Choroid plexus epithelial cell (primary cell): ENCODE measurements at places on chromosomes 12 and 14.

DNA sequence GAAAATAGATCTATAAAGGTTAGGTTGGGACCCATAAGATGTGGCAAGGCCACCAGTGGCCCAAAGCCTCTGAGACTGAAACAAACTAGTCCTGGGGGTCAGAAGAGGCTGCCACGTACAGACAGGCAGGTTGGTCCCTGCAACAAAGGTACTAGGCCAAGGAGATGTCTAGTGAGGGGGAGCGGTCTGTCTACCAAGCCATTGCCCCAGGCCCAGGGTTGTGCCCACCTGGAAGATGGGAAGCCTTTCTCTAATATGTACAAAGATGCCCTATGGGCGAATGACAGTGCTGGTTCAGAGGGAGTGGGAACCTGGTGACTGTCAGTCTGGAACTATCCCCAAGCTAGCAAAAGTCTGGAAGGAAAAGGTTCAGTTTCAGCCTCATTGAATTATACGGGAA, 233.2 kb downstream of the RBM19 start:
- no peak for DNase-seq

DNA sequence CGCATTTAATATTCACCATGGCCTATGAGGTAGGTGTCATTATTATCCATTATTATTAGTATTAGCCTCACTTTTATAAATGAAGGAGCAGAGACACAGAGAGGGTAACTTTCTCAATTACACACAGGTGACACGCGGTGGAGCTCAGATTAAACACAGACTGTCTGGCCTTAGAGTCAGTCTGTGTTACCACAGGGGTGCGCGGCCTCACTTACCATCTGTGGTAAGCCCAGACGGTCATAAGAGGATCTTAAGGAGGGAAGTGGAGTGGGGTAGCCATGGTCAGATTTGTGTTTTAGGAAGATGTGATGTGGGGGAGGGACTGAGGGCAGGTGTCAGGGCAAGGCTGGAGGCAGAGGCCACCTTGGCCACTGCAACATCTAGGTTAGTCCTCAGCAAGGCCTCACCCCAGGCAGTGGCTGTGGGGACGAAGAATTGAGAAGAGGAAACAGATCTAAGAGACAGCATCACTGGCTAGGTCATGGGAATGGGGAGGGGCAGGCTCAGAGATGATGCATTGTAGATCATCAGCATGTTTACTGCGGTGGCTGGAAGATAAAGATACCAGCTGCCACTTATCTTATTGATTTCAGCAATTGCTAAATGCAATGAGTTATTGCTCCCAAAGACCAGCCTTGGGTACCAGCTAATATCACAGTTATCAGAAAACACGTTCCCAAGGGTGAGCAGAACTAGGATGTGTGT, 67.1 kb downstream of the SERPINA3 start:
- no peak for DNase-seq

GRCh38 chr12:53074999-53075370, 4.2 kb downstream of the SPRYD3 start:
- no peak for DNase-seq

GRCh38 chr14:100673807-100674154, 52.9 kb upstream of the DLK1 start:
- no peak for DNase-seq

GRCh38 chr12:116194935-116195431, 82.5 kb downstream of the MED13L start:
- DNase-seq, result no peak

DNA sequence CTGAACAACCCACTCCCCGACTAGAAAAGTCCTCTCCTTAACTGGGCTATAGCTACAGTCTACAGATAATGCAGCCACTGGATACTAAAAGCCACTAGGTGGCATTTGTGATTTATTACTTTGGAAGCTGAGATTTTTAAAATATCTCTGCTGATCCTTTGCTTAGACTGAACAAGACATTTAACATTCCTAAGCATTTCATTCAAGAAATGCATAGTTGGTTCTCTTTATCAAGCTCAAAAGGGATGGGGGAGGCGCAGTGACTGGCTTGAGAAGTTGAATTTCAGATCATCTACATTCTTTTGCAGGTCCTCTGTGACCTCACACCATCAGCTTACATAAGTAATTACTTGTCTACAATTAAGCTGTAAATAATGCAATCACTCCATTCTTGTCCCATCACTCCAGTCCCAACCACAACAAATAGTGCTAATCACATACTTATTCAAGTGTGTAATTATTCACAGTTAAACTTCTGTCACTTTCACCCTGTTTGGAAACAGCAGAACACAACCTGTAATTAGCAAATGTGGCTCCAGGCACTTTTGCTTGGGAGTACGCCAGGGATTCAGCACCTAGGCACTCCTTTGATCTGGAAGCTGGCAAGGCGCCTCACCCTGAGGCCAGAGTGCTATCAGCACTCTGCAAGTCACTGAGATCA, 203.6 kb downstream of the NOVA1 start:
- DNase-seq, result peak; percentile 48

DNA sequence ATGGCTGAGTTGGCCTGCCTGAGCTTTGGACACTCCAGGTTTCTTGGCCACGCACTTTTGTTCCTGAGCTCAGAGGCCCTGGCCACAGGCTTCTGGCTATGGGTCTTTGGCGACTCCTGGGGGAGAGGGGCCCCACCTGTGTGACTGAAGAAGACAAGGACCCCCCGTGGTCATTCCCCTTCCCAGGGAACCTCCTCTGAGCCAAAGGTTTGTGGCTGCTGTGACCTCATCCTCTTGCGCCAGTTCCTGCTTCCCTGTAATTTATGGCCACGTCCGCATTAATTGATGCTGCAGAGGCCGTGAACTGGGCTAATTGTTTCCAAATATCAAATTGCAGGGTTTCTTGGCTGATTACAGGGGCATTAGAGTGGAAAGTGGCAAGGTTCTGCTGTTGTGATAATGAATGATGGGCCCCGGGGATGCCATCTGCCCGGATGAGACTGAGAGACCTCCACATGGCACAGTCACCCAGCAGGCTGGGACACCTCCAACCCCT, 27.6 kb upstream of the NOS1 start:
- no peak for DNase-seq

DNA sequence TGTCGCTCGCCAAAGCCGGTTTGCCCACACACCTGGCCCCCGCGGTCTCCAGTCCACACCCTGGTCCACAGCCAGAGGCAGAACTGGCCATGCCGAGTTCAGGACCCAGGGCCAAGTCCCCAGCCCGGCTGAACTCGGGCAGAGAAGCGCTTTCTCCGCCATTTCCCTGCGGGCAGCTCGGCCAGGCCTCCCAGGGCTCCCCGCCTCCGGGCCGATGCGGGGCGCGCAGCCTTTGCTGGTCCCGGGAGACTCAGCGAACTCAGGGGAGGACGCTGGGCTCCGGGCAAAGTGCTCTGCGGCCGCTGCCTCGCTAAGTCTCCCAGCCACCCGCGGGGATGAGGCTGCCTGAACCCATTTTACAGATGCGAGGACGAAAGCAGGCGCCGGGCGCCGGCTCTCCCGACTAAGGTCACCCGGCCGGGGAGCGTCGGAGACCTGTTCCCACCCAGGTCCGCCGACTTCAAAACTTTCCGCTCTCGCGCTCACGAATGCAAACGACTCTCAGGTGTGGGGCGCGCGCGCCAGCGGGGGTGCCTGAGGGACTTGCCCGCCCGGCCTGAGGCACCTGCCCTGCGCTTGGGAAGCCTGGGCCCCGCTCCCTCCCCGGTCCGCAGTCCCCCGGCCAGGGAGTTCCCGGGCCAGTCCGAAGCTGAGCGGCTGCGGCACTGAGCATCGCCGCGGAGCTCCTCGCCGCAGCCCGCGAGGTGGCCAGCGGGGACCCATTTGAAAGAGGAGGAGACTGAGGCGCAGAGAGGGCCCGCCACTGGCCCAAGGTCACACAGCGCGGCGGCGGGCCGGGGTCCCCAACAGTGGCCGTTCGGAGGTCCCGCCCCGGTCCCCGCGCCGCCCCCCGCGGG, 627 bp downstream of the TESC start:
- DNase-seq, result no peak

GRCh38 chr14:75522224-75522982, at the start of gene BATF:
Gene BATF, plus strand, starts transcription at chr14:75522469. Its CDS starts 214 bp downstream, at chr14:75522683.
- DNase-seq, result no peak

- DNase-seq, result peak; percentile 29
Observed at GRCh38 chr12:39235990-39236767, 206.7 kb downstream of the KIF21A start.

GRCh38 chr14:69605738-69606137, 5.7 kb upstream of the SUSD6 start:
- DNase-seq, result no peak

DNA sequence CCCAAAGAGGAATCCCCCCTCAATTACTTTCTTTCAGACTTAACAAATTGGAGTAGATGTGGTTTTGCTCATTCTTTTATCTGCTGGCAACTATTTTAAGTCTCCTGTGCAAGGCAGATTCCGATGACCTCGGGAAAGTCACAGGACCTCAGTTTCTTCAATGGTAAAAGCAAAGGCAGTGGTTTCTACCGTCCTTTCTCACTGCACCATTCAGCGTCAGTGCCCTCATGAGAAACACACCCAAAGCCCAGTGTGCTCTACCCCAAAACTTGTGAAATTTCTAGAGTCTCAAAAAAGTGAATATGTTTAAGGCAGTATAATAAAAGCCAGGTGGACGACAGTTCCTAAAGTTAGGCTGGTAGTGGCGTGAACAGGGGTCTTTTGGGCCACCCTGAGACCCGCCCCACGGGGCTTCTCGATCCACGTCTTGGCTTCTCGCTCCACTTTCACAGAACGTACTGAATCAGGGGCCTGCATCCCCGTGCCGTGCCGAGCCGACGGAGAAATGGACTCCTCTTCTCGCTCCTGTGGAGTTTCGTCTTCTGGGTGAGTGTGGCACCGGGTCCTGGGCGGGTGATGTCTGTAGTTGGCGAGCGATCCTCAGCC, 1.3 kb upstream of the ARHGAP5 start:
- peak; percentile 48 for DNase-seq

DNA sequence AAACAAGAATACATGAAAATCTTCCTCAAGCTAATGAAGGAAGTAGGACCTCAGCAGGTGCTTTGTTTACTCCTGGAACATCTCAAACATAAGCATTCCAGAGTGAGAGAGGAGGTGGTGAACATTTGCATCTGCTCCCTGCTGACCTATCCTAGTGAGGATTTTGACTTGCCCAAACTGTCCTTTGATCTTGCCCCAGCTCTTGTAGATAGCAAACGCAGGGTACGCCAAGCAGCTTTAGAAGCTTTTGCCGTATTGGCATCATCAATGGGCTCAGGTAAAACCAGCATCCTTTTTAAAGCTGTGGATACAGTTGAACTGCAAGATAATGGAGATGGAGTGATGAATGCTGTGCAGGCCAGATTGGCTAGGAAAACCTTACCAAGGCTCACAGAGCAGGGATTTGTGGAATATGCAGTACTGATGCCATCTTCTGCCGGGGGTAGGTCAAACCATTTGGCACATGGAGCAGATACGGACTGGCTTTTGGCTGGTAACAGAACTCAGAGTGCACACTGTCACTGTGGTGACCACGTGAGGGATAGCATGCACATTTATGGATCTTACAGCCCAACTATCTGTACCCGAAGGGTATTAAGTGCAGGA, 1.9 kb downstream of the TOGARAM1 start:
- no peak for DNase-seq

DNA sequence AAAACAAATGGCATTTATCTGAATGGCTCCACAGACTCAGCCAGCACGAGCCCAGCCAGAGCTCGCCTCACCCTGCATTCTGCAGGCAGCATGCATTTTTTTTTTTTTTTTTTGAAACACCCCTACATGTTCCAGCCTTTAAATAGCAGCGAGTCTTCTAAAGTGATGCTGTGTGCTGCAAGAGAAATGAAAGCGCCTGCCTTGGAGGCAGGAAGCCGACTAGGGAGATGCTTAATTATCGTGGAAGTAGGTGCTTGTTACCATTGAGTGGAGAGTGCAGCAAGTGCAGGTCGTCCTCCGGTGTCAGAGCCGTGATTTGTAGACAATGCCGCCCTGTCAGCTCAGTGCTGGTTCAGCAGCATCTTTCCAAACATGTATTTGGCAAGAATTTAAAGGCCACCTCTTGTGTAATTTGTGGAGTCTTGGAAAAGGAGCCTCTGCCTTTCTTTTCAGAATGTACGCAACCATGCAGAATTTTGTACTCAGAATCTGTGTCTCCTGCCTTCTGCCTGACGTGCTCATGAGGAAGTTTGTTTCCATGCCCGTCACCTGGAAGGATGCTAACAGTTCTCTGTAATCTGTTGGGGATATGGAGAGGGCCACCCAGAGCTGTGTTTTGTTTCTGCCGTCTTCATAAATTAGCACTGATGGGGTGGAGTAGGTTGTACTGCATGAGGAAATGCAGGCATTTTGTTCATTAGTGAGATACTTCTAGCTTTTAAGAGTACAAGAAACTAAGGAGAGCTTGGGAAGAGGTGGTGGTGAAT, 345.9 kb upstream of the RGS6 start:
- peak; percentile 77 for DNase-seq

DNA sequence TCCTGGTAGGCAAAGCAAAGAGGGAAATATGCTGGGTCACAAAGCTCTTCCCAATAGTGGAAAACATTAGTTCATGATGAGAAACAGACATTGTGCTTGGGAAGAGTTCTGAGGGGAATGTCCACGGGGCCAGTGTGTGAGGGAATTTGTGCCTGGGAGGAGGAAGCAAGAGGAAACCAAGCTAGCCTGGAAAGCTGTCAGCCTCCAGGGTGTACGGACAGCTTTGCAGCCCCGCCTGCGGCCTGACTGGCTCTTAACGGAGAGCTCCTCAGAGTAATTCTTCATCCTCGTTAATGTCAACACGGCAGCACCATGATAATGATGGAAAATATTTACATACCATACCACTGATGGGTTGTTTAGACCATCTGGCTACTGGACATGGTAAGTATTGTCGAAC, 32.4 kb downstream of the PITPNM2 start:
- DNase-seq, result no peak

DNA sequence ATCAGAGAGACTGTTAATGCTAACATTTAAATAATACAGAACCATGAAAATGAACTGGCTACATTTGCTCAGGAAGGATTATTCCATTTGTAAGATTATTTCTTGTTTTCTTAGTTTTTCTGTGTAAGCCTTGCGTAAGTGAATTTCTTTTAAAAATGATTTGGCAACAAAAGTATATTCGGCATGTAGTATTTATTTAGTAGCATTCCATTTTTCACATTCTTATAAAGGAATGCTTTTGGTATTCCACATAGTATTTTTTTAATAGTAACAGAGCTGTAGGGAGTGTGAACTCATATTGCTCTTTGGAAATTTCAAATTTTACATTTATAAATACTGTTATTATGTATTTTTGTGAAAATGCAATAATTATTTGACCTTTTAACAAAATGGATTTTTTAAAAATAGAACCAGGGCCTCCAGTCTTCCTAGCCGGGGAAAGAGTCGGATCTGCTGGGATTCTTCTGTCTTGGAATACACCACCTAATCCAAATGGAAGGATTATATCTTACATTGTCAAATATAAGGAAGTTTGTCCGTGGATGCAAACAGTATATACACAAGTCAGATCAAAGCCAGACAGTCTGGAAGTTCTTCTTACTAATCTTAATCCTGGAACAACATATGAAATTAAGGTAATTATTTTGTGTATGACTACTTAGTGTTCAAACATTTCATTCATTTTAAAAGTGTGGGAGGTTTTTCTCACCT, 1.2 kb downstream of the PTPRQ start:
- peak; percentile 70 for DNase-seq

DNA sequence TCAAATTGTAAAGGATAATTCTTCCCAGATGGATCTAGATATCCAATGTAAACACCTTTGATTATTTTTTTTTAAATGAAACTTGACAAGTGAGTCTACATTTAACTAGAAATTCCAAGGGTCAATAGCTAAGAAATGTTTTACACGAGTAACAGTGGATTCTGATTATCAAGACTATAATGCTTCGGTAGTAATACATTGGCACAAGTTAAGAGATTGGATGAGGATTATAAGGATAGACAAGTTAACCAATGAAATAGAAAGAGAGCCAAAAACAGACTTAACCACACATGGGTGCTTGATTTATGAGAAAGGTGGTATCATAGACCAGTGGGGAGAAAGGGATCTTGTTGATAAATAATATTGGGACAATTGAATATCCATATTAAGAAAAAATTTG, 40.3 kb upstream of the PCED1B start:
- DNase-seq, result no peak
